Tibial artery (tissue), 4 donors: ENCODE measurements at places on chromosomes 6 and 20.

GRCh38 chr6:159682295-159682694 is 10.7 kb downstream of the SOD2 start:
- DNase-seq: no peak

- DNase-seq: peak; percentile 63
Measured at GRCh38 chr20:57622579-57623381, 2.6 kb upstream of the ZBP1 start.

DNA sequence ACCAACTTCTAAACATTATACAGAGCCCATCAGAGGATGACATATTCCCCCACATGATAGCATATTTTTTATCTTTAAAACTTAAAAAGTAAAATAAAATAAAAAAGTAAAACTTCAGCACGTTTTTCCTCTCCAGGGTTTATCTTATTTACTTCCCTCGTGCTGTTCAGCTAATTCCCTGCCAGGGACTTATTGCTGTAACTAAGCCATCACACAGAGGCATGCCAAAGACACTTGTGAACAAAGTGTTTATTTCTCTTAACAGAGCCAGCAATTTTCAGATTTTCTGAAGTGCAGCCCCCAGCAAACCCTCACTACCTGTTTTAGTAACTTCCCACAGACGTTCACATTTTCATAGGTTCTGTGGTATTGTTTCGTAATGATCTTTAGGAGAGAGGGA is 293.8 kb downstream of the ZNF217 start:
- no peak for DNase-seq

- DNase-seq: no peak
Measured at GRCh38 chr6:137496368-137496767, 2.2 kb upstream of the OLIG3 start.

DNA sequence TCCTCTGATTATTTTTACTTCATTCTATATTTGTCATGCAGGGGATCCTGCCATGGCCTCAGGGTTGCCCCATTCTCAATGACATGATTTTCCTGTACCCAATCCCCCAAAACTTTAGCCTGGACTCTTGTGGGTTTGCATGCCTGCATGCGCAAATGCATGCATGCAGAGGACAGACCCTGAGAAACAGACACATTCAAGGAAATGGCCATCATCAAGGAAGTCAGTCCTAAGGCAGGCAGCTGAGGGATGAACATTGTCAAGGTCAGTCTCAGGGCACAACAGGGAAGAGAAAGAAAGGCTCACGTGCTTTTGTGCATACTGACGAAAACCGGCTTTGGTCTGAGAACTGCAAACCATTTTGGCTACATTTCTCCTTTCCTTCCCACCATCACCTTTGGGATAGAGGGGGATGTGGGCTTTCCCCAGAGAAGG is 13.1 kb downstream of the NEDD9 start:
- DNase-seq: no peak

- no peak for DNase-seq
Measured at GRCh38 chr6:33905071-33905609, 101.3 kb upstream of the MLN start.

DNA sequence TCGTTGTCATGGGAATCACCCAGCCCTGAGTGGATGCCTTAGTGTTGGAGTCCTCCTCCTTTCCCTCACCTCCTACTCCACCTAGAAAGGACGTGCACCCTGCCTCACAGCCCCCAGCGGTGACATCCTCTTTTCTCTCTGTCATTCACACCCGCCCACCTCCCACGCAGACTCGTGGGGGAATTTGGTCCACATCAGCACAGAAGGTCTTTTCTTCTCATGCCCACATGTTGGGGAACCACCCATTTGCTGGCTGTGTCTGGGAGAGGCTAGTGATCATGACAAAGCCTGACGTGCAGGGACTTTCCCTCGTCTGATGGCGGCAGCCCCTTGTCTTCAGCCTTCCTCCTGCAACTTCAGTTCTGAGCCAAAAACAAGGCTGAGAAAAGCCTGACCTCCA is 96.0 kb upstream of the CNKSR3 start:
- no peak for DNase-seq

DNA sequence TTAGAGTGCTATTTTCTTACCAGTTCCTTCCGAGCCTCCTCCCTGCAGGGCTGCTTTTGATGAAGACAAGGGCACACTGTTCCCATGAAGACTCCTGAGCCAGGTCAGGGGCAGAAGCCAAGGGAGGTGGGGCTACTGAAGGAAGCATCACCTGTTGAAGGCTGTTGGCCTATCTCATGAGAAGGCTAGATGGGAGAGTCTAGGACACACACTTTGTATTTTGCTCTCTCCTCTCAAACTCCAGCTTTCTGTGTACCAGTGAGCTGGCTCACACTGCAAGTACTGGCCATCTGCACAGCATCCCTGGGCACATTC is 683.2 kb upstream of the ID4 start:
- DNase-seq: no peak

DNA sequence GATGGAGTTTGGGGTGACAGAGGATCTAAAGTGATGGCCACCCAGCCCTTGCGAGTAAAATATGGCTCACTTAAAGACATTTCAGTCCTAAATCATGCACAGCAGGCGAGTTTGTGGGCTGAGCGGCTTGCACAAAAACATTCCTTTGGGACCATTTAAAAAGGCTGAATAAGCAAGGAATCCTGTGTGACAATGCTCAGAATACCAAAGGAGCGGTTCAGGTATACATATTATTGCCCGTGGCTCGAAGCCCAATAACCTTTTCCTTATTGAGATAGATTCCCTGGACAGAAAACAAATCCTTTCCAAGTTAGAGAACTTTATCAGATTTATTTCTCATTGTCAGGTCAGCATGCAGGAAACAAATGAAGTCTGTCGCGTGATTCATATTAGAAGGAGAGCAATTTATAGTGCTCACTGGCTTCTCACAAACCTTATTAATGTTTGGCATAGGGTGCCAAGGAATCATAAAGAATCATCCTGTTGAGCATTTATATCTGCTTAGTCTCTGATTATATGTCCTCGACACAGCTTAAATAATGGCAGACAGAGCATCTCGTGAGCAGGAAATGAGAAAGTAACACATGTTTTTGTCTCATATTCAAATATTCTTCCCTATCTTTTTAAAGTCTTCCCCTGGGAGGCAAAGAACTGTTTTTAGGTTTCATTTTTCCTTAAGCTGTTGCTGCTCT is 121.3 kb downstream of the TRMT11 start:
- DNase-seq: no peak

DNA sequence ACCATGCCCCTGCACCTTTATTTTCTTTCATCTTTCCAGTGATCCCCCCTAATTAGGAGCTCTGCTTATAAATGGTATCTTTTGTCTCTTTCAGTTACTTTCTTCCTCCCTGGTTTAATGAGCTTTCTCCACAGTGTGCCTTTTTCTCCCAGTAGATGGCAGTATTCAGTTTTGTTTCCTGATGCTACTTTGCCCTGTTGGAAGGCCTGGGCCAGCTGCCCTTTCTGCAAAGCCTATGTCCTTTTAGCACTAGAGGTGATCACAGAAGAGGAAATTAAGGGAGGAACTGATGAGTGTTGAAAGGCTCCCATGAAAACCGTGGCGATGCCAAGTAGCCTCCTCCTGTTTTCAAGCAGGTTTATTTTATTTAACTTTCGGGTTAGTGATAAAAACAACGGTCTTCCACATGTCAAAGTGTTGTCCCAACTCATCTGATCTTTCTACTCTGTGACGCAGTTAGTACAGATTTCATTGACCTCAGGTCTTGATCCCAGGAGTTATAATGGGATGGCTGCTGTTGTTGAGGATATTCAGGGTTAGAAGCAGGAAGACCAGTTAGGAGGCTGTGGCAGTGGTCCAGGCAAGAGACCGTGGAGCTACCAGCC is 184.2 kb upstream of the BMP2 start:
- DNase-seq: no peak

- no peak for DNase-seq
Measured at GRCh38 chr6:1203546-1203945, 108.4 kb upstream of the FOXQ1 start.

- DNase-seq: no peak
Measured at GRCh38 chr6:15953152-15953880, 175.6 kb upstream of the MYLIP start.

DNA sequence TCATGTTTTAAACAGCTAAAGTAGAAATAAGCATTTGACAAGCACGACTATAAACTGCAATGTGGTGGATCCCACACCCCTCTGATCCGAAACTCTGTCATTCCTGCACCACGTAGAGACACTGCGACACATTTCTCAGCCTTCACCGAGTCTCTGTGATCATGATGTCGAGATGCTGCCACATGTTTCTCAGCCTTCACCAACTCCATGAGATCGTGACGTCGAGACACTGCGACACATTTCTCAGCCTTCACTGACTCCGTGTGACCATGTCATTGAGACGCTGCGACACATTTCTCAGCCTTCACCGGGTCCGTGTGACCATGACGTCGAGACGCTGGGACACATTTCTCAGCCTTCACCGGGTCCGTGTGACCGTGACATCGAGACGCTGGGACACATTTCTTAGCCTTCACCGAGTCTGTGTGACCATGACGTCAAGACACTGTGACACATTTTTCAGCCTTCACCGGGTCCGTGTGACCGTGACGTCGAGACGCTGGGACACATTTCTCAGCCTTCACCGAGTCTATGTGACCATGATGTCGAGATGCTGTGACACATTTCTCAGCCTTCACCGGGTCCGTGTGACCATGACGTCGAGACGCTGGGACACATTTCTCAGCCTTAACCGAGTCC is 143.0 kb downstream of the TTLL2 start:
- DNase-seq: no peak

- peak; percentile 83 for DNase-seq
Measured at GRCh38 chr6:151389618-151390275, 1.6 kb downstream of the ZBTB2 start.

DNA sequence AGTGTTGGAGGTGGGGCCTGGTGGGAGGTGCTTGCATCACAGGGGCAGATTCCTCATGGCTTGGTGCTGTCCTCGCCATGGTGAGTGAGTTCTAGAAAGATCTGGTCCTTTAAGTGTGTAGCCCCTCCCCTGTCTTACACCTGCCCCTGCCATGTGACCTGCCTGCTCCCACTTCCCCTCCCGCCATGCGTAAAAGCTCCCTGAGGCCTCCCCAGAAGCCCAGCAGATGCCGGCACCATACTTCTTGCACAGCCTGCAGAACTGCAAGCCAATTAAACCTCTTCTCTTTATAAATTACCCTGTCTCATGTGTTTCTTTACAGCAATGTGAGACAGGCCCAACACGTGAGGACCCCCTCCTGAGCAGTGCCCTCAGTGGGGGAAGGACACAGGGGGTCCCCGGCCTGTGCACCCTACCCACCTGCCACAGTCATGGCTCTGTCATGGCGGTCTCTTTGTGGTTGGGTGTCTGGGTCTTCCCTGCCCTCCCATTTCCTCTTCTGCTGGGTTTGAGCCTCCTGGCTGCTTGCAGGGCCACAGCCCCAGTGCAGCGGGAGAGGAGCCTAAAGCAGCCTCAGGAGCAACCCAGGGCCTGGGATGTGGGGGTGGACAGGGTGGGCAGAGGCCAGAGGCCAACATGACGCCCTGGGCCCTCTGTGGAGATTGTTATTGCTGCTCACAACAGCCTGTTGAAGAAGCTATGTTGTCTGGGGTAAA is 87.2 kb upstream of the QKI start:
- no peak for DNase-seq

DNA sequence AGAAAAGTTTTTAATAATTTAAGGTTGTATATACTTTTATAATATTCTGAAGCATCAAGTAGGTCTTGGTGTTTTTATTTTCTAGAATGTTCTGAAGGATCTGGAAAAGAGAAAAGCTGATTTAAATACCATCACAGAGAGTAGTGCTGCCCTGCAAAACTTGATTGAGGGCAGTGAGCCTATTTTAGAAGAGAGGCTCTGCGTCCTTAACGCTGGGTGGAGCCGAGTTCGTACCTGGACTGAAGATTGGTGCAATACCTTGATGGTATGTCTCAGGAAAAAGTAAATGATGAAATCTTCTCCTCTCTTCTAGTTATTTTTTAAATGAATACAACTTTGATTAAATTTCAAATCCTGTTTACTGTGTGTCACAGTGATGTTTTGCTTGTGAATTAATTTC is 225.7 kb downstream of the UTRN start:
- DNase-seq: no peak

DNA sequence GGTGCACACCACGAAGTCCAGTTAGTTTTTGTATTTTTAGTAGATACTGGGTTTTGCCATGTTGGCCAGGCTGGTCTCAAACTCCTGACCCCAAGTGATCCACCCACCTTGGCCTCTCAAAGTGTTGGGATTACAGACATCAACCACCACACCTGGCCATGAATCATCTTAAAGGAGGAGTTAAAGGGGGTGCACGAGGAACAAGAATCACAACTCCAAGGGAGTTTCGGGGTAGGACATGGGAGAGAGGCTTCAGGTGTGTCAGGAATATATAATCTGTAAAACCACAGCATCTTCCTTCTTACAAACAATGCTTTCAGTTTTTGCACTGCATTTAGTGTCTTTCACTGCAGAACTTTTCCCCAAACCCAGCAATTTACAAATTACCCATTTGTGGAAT is 137.4 kb upstream of the SGK1 start:
- no peak for DNase-seq

- DNase-seq: peak; percentile 86
Measured at GRCh38 chr6:32047084-32047478, 8.9 kb downstream of the CYP21A2 start.

DNA sequence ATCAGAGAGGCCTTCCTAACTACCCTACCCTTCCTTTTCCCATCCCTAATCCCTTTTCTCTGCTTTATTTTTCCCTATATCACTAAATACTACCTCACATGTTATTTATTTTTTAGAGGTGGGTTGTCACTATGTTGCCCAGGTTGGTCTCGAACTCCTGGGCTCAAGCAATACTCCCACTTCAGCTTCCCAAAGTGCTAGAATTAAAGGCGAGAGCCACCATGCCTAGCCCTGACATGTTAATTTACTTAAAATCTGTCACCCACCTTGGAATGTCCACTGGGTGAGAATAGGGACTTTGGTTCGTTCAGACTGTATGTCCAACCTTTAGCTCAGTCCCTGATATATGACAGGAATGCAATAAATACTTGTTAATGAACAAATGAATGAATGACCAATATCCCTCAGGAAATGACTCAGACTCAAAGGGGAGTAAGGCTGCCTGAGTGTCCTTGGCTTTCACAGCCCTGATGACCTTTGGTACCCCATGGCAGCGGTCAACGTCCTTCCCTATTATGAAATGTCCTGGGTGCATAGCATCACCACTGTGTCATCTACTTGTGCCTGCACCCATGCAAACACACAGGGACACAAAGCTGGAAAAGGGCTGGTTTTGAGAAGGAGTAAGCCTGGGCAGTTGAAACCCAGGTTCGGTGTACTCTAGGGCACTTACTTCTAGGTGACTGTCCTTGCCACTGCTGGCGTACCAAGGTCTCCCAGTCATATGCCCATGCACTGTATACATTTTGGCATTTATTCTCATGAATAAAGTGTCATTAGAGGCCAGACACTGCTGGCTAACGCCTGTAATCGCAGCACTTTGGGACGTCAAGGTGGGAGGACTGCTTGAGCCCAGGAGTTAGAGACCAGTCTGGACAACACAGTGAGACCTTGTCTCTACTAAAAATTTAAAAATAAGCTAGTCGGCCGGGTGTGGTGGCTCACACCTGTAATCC is 26.5 kb downstream of the BCL2L1 start:
- DNase-seq: no peak
